ENCODE measurements at places on chromosomes 3 and 15.

DNA sequence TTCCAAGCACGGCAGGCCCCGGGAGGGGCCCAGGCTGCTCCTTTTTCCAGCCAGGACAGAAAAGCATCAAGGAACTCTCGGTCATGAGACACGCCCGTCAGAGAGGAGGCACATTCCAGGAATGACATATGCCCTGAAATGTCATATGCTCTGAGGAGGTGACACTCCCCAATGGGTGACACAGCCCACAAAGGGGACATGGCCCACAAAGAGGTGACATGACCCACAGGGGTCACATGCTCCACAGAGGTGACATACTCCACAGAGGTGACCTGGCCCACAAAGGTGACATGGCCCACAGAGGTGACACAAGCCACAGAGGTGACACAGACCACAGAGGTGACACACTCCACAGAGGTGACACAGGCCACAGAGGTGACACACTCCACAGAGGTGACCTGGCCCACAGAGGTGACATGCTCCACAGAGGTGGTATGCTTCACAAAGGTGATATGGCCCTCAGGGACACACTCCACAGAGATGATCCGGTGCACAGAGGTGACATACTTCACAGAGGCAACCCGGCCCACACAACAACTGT is 79.2 kb downstream of the ABHD5 start:
- DNase-seq, result no peak

GRCh38 chr3:167445491-167445890 is 28.4 kb downstream of the SERPINI2 start:
- DNase-seq, result no peak

DNA sequence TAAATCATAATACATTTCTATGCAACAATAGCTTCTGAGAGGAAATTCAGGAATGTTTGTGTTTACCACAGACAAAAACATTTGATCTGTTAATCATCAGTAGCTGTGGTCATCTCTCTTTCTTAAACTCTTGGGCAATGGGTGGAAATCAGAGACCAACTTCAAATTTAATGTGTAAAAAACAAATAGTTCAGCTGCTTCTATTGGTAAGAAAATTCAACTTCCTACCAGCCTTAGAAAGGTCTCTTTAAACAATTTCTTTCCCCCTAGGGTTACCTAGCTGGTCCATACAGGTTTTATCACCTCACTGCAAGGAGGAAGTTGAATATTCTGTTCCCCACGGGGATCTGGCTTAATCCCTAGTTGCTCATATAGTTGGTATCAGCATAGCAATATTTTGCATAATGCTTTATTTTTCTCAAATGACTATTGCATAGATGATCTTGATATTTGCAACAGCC is 20.3 kb upstream of the PPP4R2 start:
- no peak for DNase-seq

- DNase-seq, result no peak
Observed at GRCh38 chr15:25838191-25838870, 24.8 kb downstream of the ATP10A start.

- no peak for DNase-seq
Observed at GRCh38 chr3:49465270-49466034, 4.6 kb upstream of the DAG1 start.

DNA sequence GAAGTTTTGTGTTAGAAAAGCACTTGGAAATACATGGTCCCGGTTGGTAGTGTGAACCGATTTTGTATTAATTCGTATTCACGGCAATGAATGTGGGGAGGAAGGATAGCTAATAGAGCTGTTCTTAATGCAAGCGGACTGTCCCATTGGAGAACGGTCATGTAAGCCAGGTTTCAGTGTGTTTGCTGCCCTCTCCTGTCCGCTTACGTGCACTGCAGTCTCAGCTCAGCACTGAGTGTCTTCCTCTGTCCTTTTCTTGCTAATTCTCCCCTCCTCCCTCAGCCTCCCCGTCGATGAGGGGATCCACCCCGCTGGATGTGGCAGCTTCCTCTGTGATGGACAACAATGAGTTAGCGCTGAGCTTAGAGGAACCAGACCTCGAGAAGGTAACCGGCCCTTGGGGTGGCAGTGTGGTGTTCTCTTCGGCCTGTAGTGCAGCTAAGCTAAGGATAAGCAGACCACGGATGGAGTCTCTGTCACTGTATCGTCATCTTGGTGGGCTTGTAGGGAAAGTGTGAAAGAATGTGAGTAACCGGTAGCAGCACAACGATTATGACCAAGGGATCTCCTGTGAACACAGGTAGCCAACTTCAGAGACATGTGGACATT is 267.5 kb upstream of the CHRM5 start:
- DNase-seq, result peak; percentile 32

GRCh38 chr3:123153125-123154019 is 48.4 kb upstream of the SEC22A start:
- DNase-seq, result no peak

DNA sequence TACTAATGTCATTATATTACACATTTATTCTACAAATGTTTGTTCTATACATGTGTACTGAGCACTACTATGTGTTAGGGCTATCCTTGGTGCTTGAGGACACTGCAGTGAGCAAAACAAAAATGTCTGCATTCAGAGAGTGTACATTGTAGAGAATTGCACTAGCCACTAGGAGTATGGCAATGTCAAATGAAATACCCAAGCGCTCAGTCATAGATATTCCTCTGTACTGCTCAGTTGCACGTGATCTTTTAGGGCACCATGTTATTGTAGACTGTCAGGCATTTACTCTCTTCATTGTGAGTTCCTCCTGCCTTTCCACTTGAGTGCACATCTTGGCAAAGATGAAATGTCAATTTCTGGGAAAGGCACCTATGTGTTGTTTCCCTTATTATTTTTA is 36.8 kb downstream of the FNDC3B start:
- DNase-seq, result no peak

Measured in NCI-H187 (cell line).